ENCODE measurements at places on chromosomes 5 and 9.

- ATAC-seq = no peak
These were observed 84.3 kb upstream of the MELK start for GRCh38 chr9:36488389-36488756.

DNA sequence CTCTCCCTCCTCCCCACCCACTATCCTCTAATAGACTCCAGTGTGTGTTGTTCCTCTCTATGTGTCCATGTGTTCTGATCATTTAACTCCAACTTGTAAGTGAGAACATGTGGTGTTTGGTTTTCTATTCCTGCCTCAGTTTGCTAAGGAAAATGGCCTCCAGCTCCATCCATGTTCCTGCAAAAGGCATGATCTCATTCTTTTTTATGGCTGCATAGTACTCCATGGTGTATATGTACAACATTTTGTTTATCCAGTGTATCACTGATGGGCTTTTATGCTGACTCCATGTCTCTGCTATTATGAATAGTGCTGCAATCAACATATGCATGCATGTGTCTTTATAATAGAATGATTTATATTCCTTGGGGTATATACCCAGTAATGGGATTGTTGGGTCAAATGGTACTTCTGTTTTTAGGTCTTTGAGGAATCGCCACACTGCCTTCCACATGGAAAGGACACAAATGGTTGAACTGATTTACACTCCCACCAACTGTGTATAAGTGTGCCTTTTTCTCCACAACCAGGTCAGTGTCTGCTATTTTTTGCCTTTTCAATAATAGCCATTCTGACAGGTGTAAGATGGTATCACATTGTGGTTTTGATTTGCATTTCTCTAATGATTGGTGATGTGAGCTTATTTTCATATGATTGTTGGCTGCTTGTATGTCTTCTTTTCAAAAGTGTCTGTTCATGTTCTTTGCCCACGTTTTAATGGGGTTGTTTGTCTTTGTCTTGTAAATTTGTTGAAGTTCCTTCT lies 96.5 kb upstream of the DAB2 start:
- no peak for ATAC-seq

- peak; percentile 95 for ATAC-seq
These were observed 140.3 kb downstream of the TSSK1B start for GRCh38 chr5:113294311-113295110.

- no peak for ATAC-seq
These were observed 6.9 kb downstream of the REEP2 start for GRCh38 chr5:138445547-138446271.

- ATAC-seq = no peak
These were observed 7.7 kb downstream of the ARHGAP26 start for GRCh38 chr5:142777850-142778249.

GRCh38 chr9:22037954-22038690 lies 29.0 kb upstream of the CDKN2B start:
- ATAC-seq = no peak

DNA sequence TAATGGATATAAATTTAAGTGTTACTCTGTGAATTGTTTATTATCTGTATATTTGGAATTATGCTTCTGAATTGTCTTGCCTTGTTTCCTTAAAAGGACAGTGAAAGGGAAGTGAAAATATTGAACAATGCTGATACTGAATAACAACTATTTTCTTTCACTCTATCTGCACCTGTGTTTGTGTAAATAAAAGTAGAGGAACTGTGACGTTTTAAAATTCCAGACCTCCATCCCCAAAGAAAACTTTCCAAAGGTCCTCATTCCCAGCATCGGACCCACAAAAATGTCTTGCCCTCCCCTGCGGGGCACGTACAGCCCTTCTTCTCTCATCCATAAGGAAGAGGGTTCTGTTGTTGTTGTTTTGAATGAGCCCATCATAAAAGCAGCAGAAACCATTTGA lies 100.0 kb downstream of the NLN start:
- ATAC-seq = no peak

DNA sequence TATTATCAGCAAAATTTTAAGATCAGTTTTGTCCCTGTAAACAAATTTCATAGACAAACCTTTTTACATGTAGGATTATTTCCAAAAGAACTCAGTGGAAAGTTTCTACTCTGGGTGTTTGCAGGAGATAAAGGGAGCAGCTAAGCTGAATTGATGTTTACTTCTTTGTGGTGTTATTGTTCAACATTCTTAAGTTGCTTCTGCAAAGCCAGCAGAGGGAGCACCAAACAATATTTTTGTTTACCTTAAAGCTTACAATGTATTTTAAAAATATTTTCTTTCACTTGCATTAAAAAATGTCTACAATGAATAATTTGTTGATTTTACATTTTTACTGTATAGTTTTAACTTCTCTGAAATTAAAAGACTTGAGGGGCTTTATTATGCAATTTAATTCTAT lies 135.4 kb downstream of the ATG10 start:
- ATAC-seq = no peak

DNA sequence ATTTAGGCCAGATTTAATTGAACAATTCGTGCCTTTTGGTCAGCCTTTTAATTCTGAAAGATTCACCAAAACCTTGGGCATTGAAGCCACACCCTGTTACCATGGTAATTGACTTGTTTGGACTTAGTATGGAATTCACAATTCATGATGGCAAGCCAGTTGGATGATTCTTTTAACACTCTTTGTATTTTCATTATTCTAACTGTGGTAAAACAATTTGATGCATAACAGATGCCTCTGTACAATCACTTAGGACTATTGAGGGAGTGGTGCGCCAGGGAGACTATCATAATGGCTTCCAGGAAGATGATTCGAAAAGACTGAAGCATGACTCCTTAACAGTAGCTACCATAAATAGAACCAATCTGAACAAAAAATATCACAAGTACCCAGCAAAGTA lies 381.1 kb upstream of the ADAMTS16 start:
- ATAC-seq = no peak

DNA sequence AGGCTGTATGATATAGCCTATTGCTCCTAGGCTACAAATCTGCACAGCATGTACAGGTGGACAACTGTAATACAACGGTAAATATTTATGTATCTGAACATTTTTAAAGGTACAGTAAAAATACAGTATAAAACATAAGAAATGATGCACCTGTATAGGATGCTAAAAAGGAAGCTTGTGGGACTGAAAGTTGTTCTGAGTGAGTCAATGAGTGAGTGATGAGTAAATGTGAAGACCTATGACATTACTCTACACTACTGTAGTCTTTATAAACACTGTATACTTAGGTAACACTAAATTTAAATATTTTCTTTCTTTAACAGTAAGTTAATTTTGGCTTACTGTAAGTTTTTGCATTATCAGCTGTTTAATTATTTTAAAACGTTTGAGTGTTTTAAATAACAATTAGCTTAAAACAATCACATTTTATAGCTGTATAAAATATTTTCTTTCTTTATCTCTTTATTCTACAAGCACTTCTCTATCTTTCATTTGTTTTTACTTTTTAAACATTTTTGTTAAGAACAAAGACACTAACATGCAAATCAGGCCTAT lies 28.1 kb downstream of the CDH18 start:
- ATAC-seq = no peak

GRCh38 chr9:20692554-20692953 lies 8.5 kb downstream of the FOCAD start:
- ATAC-seq = no peak

DNA sequence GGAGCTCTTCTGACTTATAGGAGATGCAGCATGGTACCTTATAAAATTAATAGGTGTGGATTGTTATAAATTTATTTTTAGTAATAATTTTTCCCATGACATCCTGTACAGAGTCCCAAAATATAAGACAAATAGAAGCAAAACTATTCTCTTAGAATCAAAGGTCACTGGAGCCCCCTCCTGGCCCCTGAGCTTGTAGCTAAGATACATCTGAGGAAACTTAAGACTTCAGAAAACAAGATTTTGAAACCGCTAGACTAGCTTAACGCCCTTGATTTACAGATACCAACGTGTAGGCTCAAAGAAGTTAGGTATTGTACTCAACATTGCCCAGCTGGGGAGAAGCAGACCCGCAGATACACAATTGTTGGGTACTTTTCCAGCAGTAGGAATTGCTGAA lies 45.7 kb upstream of the KCNN2 start:
- no peak for ATAC-seq

DNA sequence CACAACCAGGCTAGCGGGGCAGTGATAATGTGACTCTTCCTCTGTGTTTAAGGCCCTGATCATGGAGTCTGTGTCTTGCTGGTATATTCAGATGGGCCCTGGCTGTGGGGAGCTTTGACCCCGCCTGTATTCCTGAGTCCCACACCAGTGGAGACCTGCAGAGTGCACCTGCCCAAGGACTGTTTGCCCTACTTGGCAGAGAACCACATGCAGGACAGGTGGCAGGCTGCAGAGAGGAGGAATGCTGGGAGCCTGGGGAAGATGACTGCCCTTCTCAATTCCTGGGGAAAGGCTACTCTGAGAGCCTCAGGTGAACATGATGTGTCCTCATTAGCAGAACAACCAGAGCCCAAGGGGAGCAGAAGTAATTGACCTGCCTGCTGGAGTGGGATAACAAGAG lies 36.2 kb downstream of the IARS1 start:
- ATAC-seq = no peak

GRCh38 chr9:134870301-134870694 lies 10.3 kb upstream of the FCN2 start:
- no peak for ATAC-seq

DNA sequence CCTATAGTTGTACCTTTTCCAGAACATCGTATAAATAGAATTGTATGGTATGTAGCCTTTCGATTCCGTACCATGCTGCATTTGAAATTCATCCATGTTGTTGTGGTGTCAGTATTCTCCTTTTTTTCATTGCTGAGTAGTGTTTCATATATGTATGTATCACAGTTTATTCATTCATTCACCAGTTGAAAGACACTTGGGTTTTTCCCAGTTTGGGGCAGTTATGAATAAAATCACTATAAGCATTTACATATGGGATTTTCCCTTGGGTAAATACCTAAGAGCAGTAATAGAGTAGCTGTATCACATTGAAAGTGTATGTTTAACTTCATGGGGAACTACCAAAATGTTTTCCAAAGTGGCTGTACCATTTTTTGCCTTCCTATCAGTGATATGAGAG lies 16.1 kb upstream of the FKTN start:
- ATAC-seq = peak; percentile 96

DNA sequence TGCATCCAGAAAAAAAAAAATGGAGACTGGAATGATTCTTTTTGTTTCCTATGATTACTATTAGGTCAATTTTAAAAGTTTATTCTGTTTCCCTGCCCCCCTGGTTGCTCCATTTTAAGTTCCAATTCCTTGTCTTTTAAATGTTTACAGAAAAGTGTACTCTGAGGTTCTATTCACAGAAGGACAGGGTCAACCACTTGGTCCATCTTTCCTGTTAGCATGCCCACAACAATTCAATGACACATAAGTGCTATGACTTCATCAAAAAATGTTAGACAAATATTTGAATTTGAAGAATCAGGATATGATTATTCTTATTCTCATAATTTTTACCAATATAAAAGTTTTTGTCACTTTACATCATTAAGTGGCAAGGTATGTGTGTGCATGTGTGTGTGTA lies 123.7 kb downstream of the PDE4D start:
- ATAC-seq = no peak

GRCh38 chr9:8895861-8896224 lies 1096.3 kb upstream of the DMAC1 start:
- no peak for ATAC-seq

DNA sequence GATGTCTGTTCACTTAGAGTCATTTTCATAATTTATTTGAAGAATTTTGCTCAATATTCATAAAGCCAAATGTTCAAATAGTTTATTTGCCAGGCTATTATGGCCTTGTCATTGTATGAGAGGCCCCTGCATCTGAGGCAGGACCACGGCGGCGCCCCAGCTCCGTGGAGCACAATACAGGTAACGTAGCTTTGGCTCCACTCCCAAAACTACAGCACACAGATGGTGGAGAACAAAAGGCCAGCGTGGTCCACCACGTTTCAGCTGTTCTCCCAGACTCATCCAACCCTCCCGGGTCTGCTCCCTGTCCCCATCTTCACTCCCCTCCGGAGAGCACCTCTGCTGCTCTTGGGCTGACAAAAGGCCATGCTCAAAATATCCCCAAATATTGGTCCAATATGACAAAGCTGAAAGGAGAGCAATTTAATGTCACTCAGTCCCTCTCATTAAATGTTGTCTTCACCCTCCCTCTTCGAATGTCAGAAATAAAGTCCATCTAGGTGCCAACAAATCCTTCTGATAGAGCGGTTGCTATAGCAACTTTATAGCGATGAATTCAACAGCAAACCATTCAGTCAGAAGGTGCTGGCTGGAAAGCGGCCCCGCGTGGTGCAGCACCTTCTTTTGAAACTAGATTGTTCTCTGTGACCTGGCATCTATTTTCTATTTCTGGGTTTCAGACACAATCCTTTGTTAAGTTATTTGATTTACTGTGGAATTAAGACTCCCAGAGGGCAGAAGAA lies 504.3 kb downstream of the ARHGEF28 start:
- no peak for ATAC-seq

DNA sequence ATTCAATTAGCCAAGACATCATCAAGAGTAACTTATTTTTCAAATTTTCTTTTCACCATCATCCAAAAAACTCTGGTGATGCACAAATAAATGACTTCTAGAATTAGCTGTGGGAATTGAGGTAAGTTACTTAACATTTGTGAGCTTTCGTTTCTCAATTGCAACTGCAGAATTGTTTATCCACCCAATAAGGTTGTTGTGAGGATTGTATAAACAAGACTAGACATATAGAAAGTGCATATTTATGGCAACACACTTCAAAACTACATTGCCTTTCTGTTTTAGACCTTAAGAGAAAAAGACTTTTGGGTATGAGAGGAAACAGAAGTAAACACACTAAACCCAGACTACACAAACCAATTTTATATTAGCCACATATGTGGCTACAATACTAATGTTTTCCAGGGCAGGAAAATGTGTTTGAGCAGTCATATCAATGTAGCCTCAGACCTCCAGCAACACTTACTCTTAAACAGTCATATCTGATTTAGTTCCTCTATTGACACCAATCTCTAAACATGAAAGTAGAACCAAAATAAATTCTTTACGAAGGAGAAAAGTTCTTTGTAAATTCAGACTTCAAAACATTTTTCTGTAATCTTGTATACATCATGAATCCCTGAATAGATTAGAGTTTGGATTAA lies 488.0 kb upstream of the CYLC2 start:
- ATAC-seq = no peak

GRCh38 chr5:1182633-1183423 lies 18.6 kb upstream of the SLC6A19 start:
- ATAC-seq = no peak

DNA sequence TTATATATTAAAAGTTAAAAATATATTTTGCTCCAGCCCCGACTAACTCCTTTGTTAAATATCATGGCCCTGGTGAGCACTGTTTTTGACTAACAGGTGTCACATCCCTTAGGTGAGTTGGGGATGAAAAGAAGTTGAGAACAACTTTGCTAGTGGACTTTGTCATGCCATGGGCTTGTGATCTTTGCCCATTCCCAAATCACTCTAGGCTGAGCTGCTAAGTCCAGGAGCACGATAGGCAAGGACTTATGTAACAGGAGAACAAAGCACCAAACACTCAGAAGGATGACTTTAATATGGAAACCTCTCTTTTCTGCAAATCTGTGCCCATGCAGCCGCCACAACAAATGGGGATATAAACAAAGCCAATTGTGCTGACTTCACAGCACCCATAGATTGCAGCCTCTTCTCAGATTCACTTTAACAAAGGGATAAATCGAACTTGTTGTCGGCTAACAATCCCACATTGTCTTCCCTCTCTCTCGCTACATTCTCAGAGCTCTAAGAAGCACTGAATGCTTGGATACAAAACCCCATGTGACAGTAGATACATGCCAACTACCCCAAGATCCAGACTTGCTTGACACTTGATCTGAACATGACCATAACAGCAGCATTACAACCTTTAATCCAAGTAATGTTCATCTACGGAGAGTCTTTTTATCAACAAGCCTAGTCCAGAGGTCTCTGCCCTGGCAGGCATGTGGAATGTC lies 86.8 kb upstream of the CD180 start:
- ATAC-seq = no peak
